Stimulated activated CD4-positive, alpha-beta T cell treated with anti-CD3 and anti-CD28 coated beads, TNF-alpha, amount 100 ng/mL, for 1 hour (primary cell): ENCODE measurements at places on chromosomes 5 and 9.

- DNase-seq: no peak
Measured at GRCh38 chr9:34443533-34443932, 14.8 kb downstream of the FAM219A start.

DNA sequence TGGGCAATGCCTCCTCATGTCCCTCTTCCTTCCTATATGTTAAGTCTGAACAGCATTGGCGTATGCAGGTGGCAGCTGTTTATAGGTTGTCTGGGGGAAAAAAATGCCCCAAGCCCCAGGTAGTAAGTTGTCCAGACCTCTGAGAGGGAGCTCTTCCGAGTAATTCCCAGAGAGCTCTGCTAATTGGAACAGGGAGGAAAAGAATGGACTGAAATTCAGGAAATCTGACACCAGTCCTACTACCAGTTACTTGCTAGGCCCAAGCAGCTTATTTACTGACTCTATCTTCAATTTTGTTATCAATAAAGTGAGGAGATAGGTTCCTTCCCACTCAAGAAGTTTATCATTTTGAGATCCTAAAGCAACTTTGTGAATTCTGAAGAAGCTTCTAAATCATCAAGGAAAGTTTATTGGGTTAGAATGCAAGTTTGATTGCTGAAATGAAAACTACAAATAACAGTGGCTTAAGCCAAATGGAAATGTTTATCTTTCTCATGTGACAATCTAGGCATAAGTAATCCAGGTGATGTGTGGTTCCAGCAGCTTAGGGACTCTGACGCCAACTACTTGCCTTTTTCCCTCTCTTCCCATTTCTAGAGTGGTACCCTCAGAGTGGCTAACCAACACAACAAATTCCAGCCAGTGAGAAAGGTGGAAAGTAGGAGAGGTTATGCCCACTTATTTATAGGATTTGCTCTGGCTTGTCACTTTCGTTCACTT, 5.6 kb downstream of the STK32A start:
- no peak for DNase-seq

GRCh38 chr9:34656992-34657391, 5.0 kb downstream of the IL11RA start:
- DNase-seq: no peak

DNA sequence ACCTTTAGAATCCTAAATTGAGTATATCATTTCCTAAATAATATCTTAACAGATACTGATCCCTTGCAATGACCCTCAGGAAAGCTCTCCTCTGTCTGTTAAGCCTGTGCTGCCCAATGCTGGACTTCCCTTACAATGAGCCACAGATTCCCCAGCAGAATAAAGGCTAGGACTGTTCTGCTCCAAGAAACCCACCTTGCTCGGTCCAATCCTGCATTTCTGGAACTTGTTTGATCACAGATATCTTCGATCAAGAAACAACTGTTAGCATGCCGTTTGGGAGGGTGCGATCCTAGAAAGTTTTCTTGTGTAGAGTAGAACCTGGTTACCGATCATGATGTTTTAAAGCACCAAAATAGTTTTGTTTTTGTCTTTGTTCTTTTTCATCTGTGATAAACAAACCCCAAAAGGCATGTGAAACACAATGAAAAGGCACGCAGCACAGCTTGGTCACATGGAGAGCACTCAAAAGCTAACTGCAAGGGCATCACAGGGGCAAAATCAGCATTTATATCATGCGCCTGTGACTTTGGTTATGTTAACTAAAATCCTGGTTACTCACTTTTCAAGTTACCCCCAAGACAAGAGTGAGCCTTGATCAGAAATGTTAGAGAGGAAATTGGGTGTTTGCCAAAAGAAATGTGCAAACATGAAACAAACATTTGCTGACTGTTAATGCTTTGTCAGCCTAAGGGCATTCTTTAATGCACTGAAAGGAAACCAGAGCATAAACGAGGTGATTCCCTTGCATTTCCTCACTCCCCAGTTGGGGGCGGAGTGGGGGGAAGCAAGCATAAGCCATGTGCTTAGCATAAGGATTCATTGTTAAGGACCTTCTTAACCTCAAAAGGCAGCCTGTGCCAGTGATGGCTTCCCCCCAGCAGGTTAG, 61.9 kb upstream of the ADAMTS16 start:
- DNase-seq: no peak

GRCh38 chr9:35829084-35829763, at the start of gene TMEM8B:
Gene TMEM8B, plus strand, starts transcription at chr9:35829228. Its CDS starts 220 bp downstream, at chr9:35829448.
- peak; percentile 83 for DNase-seq

- DNase-seq: no peak
Measured at GRCh38 chr5:137901011-137901817, 12.0 kb downstream of the PKD2L2 start.

DNA sequence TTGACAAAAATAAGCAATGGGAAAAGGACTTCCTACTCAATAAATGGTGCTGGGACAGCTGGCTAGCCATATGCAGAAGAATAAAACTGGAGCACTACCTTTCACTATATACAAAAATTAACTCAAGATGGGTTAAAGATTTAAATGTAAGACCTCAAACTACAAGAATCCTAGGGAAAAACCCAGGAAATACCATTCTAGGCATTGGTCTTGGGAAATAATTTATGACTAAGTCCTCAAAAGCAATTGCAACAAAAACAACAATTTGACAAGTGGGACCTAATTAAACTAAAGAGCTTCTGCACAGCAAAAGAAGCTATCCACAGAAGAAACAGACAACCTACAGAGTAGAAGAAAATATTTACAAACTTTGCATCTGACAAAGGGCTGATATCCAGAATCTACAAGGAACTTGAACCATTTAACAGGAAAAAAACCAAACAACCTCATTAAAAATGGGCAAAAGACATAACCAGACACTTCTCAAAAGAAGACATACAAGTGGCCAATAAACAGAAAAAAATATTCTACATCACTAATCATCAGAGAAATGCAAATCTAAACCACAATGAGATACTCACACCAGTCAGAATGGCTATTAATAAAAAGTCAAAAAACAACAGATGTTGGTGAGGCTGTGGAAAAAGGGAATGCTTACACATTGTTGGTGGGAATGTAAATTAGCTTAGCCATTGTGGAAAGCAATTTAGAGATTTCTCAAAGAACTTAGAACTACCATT, 75.2 kb upstream of the CPEB4 start:
- no peak for DNase-seq
